ENCODE measurements at places on chromosomes 7 and 10.

DNA sequence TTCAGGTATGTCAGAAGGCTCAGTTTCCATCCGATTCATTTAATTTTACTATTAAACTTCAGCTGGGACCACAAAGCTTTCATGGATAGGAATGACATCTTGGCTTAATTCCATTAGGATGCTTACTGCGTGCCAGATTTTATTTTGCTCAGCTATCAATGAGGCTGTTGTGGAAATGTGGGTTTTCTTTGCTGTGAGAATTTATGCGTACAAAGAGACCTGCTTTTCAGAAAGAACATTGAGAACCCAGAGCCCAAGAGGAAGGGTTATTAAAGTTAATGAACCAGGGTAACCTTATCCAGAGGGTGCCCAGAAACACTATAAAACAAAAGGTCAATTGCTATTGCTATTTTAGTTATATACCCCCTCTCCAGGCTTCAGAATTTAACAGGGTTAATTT, 98.3 kb downstream of the MKLN1 start:
- no peak for DNase-seq

DNA sequence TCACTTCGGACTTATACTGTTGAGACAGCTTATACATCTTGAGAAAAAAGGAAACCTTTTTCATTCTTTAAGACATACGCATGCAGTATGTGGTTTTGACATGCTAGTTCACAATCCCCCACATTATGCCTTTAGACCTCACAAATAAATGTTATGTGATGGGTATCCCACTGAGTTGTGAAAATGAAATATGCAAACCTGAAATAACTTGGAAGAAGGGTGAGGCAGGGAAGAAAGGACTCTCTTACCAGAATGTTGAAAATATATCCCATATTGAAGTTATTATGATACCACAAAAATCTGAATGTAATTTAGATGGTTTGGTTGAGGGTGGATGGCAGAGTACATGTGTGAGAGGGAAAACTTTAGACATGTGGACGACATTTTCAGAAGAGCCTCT, 379.8 kb downstream of the BBS9 start:
- no peak for DNase-seq

- no peak for DNase-seq
Observed at GRCh38 chr7:121397361-121397760, 1.3 kb upstream of the FAM3C start.

DNA sequence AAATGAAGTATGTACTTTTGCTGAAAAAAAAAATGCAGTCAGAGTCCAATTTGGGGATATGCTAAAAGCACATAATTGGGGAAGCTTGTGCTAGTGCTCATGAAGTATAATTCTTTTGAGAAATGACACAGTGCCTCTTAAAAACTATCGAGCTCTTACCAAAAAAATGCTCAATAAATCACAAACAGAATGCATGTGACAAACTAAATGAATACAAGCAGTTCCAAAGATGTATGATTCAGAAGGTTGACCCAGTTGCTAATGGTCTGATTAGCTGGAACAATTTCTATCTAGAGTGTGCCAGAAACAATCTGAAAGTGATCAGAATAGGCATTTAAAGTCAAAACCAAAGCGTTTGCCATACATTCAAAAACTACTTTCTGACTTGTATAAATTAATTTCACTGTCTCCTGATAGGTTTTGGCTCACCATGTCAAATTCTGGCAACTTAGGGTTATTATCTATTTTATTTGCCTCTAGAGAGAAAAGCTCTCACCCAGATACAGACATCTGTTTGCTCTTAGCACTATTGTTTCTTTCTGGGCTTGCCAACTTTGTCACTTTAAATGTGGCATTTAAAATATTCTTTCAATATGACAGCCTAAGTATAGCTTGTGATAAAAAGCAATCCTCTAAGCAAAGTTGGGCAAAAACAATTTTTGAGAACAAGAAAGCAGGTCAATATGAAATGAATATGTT, 114.7 kb upstream of the AHR start:
- no peak for DNase-seq

GRCh38 chr7:39890411-39890810, 59.6 kb upstream of the CDK13 start:
- DNase-seq: no peak

DNA sequence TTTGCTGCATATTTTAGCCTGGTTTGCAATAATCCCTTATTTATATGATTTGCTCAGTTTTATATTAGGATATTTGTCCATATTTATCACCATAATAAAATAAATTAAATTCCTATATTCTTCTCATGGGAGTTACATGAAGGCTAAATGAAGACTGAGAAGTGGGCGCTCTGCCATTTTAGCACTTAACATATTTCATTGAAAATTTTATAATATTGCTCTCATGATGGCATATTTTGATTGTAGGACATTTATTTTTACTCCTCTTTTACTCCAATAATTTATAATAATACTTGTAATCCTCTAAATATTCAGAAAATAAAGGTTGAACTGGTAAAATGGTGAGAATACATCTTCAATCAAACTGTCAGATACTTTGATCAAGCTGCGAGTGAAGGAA, 99.8 kb upstream of the SEMA3A start:
- DNase-seq: no peak

Data from activated naive CD4-positive, alpha-beta T cell treated with Interleukin-2 at 50 U/mL for 16 hours (primary cell).